Smooth muscle cell of the pulmonary artery (primary cell): ENCODE measurements at places on chromosomes 12 and 14. TPM values are rescaled to one million over a fixed set of nuclear protein-coding genes. Genes with fewer than 3 reads are reported as not detected.

OR6C1 gene
- not detected in 2 replicates for total RNA-seq

VPS33A gene
- 18.3 and 23.1 TPM in 2 replicates for total RNA-seq

ZNF385A gene
- 1.8 and 2.2 TPM in 2 replicates for total RNA-seq

RERG gene
- total RNA-seq = 0.65 and 2.1 TPM in 2 replicates

IRAK3 gene
- 7.9 and 9.0 TPM in 2 replicates for total RNA-seq

KRT78 gene
- not detected in 2 replicates for total RNA-seq

KLRG1 gene
- 0.50 and 0.78 TPM in 2 replicates for total RNA-seq
